Stimulated activated CD4-positive, alpha-beta T cell treated with anti-CD3 and anti-CD28 coated beads, Interleukin-1b, Interleukin-23, amount 100 ng/mL, for 1 hour (primary cell): ENCODE measurements at places on chromosomes 5 and 9.

- DNase-seq: no peak
Measured at GRCh38 chr9:104092192-104092591, 1.9 kb upstream of the SMC2 start.

DNA sequence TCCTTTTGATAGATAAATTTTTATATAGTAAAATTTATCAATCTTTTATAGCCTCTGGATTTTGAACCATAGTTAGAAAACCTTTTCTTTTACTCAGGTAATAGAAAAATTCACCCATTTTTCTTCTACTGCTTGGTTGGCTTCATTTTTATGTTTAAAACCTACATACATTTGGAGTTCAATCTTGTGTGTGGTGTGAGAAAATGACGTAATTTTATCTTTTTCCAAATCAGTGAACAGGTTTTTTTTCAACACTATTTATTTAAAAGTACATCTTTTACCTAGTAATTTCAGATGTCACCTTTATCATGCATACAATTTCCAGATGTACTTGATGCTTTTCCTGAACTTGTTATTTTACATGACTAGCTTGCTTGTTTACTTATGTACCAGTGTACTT, 200.2 kb downstream of the TRIM36 start:
- no peak for DNase-seq

DNA sequence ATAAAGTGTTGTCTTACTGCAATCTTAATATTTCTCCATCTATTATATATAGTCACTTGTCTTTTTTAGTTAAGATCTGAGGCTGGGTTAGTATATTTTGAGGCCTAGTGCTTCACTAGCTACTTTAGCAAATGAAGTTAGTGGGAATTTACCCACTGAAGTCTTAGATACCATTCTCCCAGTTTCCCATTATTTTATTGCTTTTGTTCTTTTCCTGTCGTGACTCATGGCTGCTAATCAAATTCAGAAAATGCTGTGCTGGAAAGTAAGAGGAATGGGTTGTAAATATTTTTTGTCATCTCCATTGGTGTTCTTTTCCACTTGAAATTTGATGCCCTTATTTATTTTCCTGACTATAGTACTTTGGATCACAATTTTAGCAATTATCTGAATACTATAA, 14.2 kb downstream of the TCERG1 start:
- DNase-seq: no peak

GRCh38 chr9:74517188-74517587, 20.1 kb downstream of the RORB start:
- DNase-seq: no peak

DNA sequence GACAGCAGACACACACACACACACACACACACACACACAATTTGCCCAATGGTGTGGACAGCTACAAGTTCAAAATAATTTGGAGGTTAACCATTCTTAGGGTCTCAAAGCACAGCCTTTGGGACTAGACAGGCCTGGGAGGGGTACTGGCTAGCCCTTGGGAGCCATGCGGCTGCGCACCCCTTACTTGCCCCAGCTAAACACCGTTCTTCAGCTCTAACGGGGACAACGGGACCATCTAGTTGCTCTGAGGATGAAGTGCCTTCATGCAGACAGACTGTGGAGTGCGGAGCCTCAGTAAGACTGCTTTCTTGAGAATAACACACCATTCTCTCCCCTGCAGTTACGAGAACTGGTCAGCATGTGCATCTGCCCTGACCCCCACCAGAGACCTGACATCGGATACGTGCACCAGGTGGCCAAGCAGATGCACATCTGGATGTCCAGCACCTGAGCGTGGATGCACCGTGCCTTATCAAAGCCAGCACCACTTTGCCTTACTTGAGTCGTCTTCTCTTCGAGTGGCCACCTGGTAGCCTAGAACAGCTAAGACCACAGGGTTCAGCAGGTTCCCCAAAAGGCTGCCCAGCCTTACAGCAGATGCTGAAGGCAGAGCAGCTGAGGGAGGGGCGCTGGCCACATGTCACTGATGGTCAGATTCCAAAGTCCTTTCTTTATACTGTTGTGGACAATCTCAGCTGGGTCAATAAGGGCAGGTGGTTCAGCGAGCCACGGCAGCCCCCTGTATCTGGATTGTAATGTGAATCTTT, 64.6 kb downstream of the PSMB7 start:
- DNase-seq: no peak

GRCh38 chr5:148978370-148979082, 84.3 kb downstream of the SH3TC2 start:
- no peak for DNase-seq

DNA sequence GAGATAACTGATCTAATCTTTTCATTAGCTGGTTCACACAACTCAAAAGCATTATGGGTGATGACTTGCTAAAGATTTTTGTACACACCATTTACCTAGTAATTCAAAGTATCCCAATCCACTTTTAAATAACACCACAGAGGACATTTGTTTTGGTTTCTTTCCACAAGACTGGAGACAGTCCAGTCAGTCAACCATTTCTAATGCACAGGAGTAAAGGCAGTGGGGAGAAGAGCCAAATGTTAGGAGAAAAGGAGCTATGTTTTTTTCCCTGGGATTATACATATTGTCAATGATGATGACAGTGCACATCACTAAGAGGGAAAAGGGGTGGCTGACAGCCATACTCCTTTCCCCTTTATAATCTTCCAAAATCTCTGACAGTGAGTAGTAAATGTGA, 240.9 kb downstream of the GABRB2 start:
- DNase-seq: no peak

GRCh38 chr5:10330511-10331230, 22.8 kb upstream of the MARCHF6 start:
- no peak for DNase-seq

GRCh38 chr9:89256642-89257041, 54.4 kb upstream of the CKS2 start:
- DNase-seq: no peak

GRCh38 chr9:80369641-80370040, 797.9 kb downstream of the TLE4 start:
- no peak for DNase-seq

GRCh38 chr9:4090491-4090890, 209.4 kb downstream of the GLIS3 start:
- no peak for DNase-seq

DNA sequence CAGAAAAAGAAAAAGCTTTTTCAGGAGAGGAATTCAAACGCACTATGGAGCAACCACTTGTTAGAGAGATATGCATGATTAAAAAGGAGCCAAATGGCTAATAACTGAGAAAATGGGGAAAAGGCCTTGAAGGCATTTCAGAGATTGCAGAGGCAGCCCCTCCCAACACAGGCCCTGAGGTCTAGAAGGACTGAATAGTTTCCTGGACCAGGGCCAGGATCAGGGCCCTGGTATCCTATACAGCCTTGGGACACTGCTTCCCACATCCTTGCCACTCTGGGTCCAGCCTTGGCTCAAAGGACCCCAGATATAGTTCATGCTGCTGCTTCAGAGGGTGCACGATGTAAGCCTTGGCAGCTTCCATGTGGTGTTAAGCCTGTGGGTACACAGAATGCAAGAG, 20.7 kb upstream of the FEM1C start:
- DNase-seq: no peak

DNA sequence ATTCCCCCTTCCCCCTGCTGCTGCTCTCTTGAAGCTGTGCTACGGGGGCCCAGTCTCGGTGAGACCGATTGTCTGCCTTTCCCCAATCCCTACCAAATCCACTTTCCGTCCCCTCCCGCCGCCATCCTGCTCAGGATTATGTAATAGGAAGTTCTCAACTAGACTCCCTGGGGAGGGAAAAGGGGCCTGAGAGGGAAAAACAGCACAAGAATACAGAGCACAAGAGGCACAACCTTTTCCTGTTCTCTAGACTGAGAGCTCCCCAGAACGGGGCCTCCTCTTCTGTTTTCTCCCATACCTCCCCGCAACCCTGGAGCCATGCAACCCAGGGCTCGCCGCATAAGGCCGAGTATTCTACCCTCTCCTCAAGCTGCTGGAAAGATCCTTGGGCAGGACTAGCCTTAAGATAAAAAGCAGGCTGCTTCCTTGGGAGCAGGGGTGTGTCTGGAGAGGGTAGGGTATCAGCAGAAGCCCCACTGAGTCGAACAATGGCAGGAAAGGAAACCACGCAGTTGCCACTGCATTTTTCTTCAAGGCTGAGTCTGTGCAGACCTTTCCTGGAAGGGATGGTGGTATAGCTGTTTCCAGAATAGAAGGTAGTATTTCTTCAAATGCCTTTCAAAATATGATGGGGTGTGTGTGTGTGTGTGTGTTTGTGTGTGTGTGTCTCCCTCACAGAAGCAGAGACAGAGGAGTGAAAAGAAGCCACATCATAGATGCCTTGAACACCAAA, 12.9 kb downstream of the MYORG start:
- DNase-seq: no peak

DNA sequence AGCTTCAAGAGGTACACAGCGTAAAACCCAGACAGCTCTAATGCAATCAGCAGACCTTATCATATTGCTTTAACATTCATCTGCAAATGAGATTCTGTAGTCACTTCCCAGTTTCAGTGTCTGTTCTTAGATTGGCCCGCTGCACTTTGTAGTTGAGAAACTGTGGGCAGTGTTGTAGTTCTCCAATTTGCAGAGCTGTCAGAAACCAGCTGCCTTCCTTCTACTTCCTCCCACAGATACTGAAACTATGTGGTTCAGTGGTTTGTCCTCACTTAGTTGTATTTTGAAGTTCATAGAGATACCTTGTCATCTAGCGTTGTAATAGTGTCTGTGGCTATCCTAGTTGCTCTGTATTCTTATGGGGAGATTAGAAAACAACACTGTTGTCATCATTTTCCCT, 39.6 kb upstream of the TRIM36 start:
- DNase-seq: no peak

- no peak for DNase-seq
Measured at GRCh38 chr9:9778293-9778692, 834.5 kb downstream of the PTPRD start.

DNA sequence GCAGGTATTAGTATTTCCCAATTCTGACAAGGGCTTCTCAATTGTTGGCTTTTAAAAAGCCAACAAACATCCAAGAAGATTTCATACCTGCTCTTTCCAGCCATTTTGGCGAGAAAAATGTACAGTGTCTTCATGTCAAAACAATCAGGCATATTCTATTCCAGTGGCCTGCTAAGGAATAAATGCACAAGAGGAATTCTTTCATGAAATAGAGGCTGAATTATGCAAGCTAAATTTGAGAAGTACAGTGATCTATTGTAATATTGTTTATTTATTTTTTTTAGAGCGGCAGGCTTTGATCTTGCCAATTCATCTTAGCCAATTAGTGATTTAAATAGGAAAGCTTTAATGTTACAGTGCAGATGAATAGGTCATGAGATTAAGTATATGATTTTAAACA, 49.3 kb downstream of the NLN start:
- DNase-seq: no peak

DNA sequence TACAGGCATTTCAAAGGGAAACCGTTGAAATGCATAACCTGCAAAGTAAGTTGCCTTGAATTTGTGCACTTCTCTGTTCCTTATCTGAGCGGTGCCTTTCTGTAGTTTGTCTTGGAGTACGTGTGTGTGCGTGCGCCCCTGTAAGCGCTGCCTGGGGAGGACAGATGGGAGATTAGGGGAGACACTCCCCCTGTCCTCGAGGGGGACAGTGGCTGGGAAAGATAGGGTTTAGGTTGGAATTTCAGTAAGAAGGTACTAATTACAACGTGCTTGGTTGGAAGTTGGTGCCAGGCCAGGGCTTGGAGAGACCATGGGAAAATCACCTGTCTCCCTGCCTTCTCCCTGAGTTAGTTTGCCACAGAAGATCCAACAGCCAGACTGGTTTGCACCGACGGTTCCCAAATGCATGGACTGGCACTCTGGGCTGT, 73.2 kb downstream of the PIK3R1 start:
- DNase-seq: no peak

- DNase-seq: no peak
Measured at GRCh38 chr5:175597718-175598117, 60.2 kb upstream of the HRH2 start.

GRCh38 chr5:56910210-56910965, 992 bp downstream of the SETD9 start:
- no peak for DNase-seq

DNA sequence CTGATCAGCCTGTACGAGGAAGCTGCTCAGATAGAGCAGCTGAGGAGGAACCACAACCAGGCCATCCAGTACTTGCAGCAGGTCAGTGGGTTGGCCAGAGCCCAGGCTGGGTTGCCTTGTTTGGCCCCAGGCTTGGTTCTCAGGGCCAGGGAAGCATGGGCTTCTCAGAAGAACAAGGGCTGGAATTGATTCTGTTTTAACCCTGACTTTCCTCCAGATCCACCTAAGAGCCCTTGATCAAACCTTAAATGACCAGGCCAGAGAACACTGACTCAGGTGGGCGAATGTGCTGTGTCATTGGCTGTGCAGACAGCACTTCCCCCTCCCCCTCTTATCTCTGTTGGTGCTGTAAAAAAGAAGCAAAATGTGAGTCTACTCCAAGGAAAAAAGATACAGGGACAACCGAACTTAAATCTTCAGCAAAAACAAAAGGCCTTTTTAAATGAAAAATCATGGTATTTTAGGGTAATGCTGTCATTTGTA, 28.1 kb downstream of the TTC23L start:
- DNase-seq: no peak

DNA sequence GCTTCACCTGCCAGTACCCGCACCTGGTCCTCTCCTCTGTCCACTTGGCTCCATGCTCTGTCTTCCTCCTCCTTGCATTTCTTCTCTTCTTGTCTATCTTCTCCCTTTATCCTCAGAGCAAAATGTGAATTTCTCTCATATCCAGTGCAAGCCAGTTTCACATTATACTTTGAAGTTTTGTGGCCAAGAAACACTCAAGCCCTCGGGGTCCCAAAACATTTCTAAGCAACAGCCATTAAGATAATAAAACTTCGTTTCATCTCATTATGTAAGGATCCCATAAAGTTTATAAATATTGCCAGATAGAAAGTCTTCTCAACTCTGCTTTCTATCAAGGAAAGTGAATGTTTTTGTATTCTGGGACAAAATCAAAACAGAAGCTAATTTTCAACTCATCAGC, 178.8 kb downstream of the SNX18 start:
- DNase-seq: no peak

DNA sequence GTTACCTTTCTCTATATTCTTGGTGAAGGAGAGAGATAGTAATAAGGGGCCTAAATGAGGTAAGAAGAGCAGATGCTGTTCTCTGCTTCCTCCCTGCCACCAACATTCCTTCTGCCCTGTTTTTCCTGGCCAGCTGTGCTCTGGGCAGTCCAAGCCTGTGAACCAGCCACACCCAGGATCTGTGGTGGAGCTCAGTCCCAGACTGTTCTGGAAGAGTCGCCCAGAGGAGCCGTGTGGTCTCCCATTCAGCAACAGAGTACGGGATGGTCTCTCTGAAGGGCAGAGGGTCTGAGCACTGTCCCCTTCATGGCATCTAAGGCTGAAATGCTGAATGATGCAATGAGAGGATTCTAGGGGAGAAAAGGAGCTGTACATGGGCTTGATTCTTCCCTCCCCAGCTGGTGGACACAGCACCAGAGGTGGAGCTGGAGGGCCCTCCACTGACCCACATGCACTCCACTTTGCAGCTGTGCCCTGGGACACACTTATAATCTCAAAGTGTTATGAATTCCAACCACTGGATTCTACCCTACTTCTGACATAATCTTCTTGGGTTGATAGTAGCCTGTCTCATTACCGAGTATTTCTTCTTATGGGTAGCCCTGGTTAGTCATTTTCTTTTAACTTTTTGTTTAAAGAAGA, 70.8 kb upstream of the RPS23 start:
- no peak for DNase-seq
